ENCODE measurements at places on chromosomes 2 and 18. TPM values are rescaled to one million over a fixed set of nuclear protein-coding genes. Genes with fewer than 3 reads are reported as not detected.

The ANKRD29 gene
- not detected for total RNA-seq

The ANKAR gene
- total RNA-seq, result 8.1 TPM

The TMEM198 gene
- total RNA-seq, result 11.1 TPM

The AKAIN1 gene
- not detected for total RNA-seq

The IL36RN gene
- total RNA-seq, result not detected

The TUBA4A gene
- total RNA-seq, result 5.0 TPM

The PCARE gene
- total RNA-seq, result not detected

The STPG4 gene
- not detected for total RNA-seq

The CYRIA gene
- total RNA-seq, result not detected

The RFTN2 gene
- not detected for total RNA-seq

The QPCT gene
- not detected for total RNA-seq

The TTN gene
- 0.88 TPM for total RNA-seq

The CHRNA1 gene
- total RNA-seq, result not detected

The KIAA2012 gene
- not detected for total RNA-seq

The FAP gene
- total RNA-seq, result not detected

GRCh38 chr2:70830366-70830765, 5.2 kb downstream of the CD207 start:
- DNase-seq, result no peak

GRCh38 chr2:145909175-145909755, 1389.3 kb upstream of the ZEB2 start:
- DNase-seq, result no peak

- peak; percentile 45 for DNase-seq
These were observed 17.8 kb upstream of the SCLY start for GRCh38 chr2:238042849-238043584.

- peak; percentile 45 for DNase-seq
These were observed 856 bp downstream of the ACAA2 start for GRCh38 chr18:49812286-49813068.

DNA sequence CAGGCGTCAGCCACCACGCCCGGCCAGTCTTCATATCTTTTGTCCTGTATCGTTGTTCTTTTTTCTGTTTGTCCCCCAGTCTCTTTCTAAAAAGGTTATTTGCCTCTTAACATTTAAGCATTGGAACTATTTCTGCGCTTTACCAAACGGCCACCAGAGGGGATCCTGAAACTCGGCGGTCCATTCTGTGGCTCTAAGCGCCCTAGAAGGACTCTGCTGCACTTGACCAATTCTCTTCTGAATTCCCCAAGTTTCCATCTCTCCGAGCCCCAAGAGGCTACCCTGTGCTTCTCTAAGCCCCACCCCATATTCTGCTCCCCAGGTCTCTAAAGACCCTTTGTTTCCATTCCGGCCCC, 33.1 kb upstream of the REG3G start:
- DNase-seq, result peak; percentile 12

DNA sequence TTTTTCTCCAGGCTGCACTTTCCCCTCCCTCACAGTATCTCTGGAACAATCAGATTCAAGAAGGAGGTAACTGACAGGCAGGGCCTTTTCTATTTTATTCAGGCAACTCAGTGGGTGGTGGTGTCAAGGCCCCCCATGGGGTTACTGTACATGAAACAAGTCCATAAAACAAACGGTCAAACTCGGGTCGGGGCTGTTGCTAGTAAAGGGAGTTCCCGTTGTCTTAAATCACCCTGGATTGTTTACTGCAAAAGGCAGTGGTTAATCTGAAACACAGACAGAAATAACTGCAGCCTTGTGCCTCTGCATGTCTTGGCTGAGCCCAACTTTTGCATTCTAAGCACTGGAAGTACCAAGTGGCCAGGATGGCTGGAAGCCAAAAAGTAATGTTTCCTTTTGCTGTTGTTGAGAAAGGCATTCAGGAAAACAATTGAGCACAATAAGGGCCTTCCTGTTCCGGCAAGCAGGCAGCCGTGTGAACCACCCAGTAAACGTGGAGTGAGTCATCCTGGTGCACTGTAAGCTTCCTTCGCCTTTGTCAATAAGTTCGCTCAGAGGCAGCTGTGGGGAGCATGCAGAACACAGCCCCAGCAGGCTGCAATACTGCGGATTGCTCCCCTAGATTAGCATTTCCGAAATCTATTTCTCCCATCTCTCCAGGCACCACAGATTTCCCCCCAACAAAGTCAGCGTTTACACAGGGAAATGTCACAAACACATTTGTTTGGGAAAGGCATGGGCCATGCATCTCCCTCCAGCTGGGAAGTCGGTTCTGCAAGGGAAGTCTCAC, 149.6 kb downstream of the IRS1 start:
- DNase-seq, result peak; percentile 5

DNA sequence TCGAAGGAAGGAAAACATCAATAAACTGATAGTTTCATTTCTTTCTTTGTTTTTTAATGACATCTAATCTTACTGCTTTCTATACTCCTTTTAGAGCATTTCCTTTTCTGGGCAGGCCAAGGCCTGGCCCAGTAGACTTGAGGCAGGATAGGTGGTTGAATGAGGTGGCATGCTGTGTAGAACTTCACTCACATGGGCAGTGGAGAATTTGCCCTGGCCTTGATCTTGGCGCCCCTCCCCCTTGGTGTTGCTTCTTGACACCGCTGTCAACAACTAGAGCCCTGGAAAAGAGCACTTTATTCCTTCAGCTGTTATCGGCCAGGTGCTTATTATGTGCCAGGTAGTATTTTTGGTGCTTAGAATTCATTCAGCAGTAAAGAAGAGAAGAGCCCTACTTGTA, 37.4 kb downstream of the XRCC5 start:
- DNase-seq, result no peak

- DNase-seq, result no peak
These were observed 179.5 kb downstream of the PHLPP1 start for GRCh38 chr18:62894681-62895390.

- DNase-seq, result no peak
These were observed 310.9 kb downstream of the DLGAP1 start for GRCh38 chr18:4144201-4144600.

DNA sequence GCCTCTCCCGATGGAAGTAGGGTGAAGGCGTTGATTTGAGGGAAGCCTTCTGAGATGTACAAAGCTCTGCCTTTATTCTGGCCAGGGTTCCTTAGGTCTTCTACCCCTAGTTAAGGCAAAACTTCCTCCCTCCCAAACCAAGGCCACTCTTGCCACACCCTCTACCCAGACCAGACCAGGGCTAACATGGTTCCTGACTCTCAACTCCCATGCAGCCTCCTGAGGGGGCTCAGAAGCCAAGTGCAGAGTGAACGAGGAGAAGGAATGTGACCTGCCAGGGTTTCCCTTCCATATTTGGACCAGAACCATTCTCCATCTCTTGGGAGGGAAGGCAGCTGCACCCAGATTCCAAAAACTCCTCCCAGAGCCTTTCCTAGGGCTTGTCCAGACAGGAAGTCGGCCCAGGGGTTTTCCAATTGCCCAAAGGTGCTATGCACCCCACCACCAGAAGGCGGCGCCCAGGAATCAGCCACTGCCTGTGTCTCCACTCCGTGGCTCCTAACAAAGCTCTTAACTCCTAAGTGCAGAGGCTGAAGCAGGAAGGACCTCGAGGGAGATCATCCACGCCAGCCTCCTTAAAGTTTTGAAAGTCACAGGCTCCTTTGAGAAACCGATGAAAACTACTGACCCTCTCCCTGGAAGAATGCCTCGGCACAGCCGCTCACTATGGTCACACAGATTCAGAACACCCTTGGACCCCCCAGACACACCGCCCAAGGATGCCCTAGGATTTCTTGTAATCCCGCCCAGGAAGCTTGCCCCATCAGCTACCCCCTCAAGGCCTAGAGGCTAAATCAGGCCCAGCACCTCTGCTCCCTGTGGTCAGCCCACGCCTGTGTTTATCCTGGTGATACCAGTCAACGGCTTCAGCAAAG, 157.8 kb downstream of the SMAD2 start:
- DNase-seq, result peak; percentile 9

GRCh38 chr2:215724146-215724545, 288.3 kb upstream of the FN1 start:
- DNase-seq, result no peak

- DNase-seq, result no peak
These were observed 38.3 kb upstream of the SLC14A2 start for GRCh38 chr18:45576931-45577330.

DNA sequence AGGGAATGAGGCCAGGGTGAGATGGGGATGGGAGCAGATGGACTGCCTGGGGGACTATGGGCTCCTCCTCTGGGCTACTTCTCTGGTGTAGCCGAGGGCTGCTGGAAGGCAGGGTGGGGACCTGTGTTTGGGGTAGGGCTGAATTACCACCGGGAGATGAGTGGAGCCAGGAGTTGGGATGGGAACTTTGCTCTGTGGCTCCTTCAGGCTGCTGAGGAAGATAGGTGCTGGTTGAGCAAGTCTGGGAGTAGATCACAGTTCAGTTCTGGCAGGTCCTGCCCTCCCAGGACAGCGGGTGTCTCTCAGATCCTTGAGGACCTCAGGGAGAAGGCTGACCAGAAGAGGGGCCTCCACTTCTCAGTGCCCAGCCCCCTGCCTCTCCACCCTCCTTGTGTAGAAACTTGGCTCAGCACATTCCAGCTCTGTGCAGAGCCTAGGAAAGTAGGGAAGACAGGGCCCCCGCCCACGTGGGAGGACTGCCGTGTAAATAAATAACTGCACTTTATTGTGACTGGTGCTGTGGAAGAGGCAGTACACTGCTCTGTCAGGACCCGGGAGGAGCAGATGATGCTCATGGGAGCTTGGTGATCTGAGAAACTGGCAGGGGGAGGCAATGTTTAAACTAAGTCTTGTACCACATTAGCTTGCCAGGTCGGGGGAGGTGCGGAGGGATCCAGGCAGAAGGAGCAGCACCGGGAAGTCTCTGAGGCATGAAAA, 15.3 kb downstream of the TET3 start:
- no peak for DNase-seq

GRCh38 chr2:10750610-10751009, 29.2 kb downstream of the ATP6V1C2 start:
- DNase-seq, result no peak

GRCh38 chr2:140273958-140274357, 1493.8 kb upstream of the NXPH2 start:
- no peak for DNase-seq

DNA sequence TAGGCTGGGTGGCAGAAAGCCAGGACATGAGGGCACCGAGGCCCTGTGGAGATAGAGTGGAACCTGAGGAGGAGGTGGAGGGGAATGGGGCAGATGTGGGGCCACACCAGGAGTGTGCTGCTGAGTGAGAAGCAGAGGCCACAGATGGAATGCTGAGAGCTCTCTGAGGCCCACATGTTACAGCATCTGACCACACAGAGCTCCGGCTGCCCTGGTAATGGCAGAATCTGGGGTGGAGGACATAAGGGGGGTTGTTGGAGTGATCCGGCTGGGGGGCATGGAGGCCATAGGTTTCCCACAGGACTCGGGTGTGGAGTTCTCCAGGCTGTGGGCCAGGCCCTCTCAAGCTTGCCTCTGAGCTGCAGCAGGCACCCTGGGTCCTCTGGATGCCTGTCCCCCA, 3.8 kb downstream of the MZT2B start:
- DNase-seq, result no peak

DNA sequence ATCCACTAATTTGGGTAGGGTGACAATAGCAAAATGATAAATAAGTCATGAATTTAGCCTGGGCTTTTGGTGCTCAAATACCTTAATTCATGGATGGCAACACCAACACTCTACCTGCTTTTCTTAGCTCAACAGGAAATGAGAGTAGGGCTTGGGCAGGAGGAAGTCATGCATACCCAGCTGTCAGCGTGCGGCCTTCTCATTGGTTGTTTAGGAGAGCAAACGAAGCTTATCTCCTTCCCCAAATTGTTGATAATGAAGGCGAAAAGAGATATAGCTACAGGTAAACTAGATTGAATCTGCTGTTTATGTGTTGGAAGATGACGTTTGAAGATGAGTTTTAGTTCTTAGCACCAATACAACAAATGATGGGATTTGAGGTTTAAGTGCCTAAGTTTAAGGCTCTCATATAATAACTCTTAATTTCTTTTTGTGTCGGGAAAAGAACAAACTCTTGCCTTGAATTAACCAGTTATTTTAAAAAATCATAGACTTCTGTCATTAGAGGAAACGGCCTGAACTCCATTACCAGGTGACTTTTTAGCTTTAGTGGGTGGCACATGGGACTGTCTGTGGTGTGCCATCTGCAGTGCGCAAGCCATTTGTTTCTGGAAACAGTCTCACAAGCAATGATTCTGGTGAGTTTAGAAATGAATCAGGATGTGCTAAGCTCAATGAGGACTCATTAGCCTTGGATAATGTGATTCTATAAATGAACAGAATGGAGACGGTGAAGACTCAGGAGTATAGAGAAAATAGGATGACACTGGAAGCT, 19.8 kb downstream of the MAP4K4 start:
- no peak for DNase-seq

- no peak for DNase-seq
These were observed 305.7 kb upstream of the SETBP1 start for GRCh38 chr18:44374966-44375365.

- DNase-seq, result no peak
These were observed 112.7 kb upstream of the TACR1 start for GRCh38 chr2:75311993-75312392.

DNA sequence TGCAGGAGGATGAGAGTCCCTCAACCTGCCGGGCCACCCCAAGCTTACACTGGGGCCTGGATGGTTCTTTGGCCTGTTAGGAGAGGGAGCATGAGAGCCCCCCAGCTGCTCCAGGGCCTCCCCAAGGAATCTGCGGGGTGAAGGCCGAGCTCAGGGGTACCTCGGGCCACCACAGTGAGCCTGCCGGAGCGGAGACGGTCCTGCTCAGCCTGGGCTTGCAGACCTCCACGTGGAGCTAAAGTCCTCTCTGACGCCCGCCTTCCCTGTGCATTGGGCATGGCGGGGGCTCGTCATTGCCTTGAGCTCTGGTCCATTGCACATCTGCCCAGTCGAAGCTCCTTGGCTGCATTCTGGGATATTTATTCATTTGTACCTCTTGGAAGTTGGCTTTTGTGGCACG, 62.7 kb downstream of the ASB1 start:
- no peak for DNase-seq

DNA sequence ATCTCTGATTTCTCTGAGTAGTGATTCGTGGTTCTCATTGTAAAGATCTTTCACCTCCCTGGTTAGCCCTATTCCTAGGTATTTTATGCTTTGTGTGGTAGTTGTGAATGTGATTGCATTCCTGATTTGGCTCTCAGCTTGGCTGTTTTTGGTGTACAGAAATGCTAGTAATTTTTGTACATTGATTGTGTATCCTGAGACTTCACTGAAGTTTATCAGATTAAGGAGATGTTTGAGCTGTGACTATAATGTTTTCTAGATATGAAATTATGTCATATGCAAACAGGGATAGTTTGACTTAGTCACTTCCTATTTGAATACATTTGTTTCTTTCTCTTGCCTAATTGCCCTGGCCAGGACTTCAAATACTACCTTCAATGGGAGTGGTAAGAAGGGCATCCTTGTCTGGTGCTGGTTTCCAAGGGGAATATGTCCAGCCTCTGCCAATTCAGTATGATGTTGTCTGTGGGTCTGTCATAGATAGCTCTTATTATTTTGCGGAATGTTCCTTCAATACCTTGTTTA, 251.9 kb upstream of the ZNF804A start:
- DNase-seq, result no peak

- no peak for DNase-seq
These were observed 90.2 kb upstream of the SLC25A52 start for GRCh38 chr18:31850844-31851243.

GRCh38 chr2:63665846-63666475, 77.2 kb downstream of the MDH1 start:
- DNase-seq, result no peak

GRCh38 chr2:7473135-7473771, 556.0 kb downstream of the RNF144A start:
- DNase-seq, result no peak

Data from G401 (cell line).